ENCODE measurements at places on chromosomes 4 and X. TPM values are rescaled to one million over a fixed set of nuclear protein-coding genes. Genes with fewer than 3 reads are reported as not detected.

SERPINA7 gene
- not detected for total RNA-seq

TEC gene
- total RNA-seq = 0.05 TPM

TMEM255A gene
- total RNA-seq = not detected

- H3K4me3 ChIP-seq = no peak overlapping the region
- no peak overlapping the region for H3K27ac ChIP-seq
These were observed 32.0 kb downstream of the HAND2 start for GRCh38 chr4:173498023-173498422.

DNA sequence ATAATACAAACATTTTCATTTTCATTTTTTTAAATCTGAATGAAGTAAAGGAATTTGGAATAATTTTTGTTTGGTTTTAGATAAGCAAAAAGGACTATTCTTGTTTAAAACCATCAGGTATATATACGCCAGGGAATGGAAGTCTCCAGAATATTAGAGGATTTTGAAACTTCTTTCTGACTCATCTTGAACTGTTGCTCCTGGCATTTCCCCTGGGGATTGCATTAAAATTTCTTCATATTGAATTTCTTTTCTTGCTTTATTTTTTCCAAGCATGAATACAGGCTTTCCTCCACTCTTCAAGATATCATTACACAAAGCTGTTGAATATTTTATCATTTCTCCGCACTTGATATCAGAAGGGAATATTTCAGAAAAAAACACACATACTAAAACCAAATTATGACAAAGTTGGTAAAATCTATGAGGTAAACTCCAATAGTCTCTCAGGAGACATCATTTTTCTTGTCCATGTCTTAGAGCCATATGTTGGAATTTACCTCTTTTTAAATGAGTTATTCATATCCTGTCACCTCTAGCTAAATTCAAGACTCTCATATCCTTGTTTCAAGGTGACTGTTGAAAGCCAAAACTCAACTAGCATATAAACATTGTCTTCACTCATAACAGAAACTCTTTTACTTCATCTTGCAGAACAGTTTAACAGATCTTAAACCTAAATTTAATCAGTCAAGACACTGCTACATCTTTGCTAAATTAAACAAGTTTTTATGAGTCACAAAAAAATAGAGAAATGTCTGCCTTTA is 20.7 kb upstream of the CSN1S1 start:
- no peaks in the 10 kb centered on the region for H3K27me3 ChIP-seq
- DNase-seq = no peak
- H3K27ac ChIP-seq = no peak overlapping the region
- no peak overlapping the region for H3K4me3 ChIP-seq

DNA sequence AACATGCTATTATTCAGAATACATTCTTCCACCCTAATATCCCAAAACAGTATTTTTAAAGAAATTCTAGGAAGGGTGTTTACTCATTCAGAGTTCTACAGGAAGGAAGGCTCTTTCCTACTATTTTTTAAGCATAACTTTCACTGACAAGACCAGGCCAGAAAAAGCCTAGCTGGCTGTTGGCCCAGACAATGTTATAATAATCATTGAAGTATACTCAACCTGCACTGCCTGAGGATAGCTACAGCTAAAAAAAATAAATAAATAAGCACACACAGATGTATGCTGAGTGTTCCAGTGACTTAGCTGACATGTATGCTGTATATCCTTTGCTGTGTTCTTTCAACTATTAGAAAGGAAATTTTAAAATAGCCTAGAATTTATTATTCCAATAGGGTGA is 145.8 kb upstream of the SPRY1 start:
- H3K4me3 ChIP-seq = no peak overlapping the region
- peak; percentile 9 for DNase-seq
- H3K36me3 ChIP-seq = no peaks in the 10 kb centered on the region
- no peaks in the 10 kb centered on the region for H3K27me3 ChIP-seq

DNA sequence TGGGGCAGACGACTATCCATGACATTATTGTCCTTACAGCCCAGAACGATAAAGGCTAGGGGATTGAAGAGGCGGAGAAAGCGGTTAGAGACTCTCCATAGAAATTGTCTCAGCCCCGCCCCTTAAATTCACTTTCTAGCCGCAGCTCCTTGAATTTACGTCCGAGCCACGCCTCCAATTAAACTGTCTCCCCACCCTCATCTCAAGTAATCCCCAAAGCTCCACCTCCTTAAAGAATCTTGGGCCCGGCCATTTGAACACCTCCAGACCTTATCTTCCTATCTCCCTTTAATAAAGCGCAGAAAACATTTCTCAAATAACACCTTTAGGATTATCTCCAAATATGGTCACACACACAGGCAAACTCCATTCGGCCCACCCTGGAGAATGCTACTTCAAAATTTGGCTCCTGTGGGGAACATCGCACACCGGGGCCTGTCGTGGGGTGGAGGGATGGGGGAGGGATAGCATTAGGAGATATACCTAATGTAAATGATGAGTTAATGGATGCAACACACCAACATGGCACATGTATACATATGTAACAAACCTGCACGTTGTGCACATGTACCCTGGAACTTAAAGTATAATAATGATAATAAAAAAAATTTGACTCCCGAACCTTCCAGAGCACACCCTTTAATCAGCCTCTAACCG is 7.2 kb upstream of the MAGIX start:
- H3K27me3 ChIP-seq = no peaks in the 10 kb centered on the region
- H3K4me3 ChIP-seq = peak overlapping the region; percentile 40
- H3K36me3 ChIP-seq = no peaks in the 10 kb centered on the region
- peak overlapping the region; percentile 95 for H3K27ac ChIP-seq

- DNase-seq = no peak
- H3K27me3 ChIP-seq = no peaks in the 10 kb centered on the region
- no peaks in the 10 kb centered on the region for H3K4me1 ChIP-seq
- H3K36me3 ChIP-seq = no peaks in the 10 kb centered on the region
These were observed 9.1 kb downstream of the SERTM2 start for GRCh38 chrX:111520506-111520905.

DNA sequence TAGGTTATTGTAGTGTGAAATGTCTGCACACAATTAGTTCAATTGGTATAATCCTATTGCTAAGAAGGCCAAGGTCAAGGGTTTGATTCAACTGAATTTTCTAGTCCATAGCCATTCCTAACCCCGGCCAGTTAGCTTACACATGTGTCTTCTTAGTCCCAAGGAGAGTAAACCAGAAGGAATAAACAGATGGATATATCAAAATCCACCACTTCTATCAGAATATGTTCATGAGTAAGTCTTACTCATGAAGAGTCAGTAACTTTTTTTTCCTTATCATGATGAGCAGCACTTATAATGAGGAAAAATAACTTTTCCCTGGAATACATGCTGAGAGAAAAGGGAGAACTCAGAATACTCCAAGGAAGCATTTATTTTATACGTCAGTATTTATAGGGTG is 9.5 kb downstream of the HHIP start:
- no peak overlapping the region for H3K27ac ChIP-seq
- H3K27me3 ChIP-seq = no peaks in the 10 kb centered on the region
- H3K36me3 ChIP-seq = no peaks in the 10 kb centered on the region
- no peak for DNase-seq

DNA sequence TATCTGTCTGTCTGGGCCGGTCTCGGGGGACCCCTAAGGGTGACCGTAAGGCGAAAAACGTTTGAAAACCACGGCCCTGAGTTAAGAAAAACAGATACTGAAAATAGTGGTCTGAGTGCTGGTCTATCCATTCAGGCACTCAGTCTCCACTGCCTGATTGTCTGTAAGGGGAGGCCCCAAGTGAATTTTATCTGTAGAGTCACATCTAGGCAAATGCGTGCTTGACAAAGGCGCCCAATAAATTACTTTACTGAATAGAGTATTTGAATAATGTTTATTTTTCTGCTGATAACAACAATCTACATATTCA is 465 bp downstream of the HNRNPH2 start:
- H3K4me3 ChIP-seq = peak overlapping the region; percentile 59
- H3K27me3 ChIP-seq = no peaks in the 10 kb centered on the region
- no peak for DNase-seq

DNA sequence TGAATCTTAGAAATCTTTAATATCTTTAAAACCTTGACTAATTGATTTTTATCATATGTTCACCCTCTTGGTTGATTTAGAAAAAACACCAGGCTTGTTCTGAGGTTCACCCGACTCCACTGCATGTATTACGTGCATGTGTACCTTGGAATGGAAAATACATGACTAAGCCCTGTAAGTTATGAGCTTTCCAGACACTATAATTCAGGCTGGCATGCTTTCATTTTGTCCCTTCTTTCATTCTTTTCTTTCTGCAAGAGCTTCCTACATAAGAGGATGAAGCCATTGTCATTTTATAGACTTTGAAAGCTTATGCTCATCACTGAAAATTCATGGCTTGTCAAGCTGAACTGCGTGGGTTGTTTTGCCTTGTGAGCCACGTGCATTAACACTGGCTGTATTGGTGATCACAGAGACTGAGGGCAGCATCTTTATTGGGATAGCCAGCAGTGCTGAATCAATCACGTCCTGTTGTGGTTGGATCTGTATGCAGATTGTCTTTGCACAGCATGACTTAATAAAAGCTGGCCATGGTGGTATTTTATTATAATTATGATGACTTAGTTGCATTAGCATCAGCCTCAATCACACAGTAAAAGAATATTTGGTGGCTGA is 141.9 kb downstream of the SLIT2 start:
- no peaks in the 10 kb centered on the region for H3K4me1 ChIP-seq
- no peak overlapping the region for H3K27ac ChIP-seq
- no peaks in the 10 kb centered on the region for H3K27me3 ChIP-seq
- no peak overlapping the region for H3K4me3 ChIP-seq
- no peaks in the 10 kb centered on the region for H3K36me3 ChIP-seq

DNA sequence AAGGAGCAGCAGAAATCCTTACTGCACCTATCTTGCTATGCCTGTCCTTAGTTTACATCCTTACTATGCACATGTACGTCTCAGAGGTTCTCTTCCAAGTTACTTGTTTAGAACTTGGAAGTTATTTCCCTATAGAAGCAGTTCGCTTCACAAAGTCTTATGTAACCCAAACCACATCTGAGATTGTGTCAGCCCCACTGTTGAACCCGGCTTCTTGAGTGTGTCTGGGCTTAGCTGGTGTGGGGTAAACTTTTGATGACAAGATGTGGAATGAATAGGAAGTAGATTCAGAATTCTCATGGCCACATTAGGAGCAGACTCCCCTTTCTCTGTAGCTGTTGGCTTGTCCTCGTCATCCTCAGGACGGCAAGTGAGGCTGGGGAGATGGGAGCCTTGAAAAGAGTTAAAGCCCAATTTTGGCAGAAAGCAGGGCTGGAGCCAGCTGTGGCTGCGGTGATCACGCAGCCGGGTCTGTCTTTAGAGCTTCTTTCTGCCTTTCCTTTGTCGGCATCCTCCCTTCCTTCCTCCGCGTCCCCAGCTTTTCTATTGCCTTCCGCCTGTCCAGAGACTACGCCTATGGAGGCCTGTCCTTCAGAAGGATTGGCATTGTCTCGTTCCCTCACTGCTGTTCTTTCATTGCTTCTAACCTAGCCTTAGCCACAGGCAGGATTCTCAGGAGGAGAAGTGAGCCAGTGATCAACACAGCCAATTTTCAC is 23.0 kb upstream of the LIMCH1 start:
- no peak overlapping the region for H3K27ac ChIP-seq
- no peaks in the 10 kb centered on the region for H3K36me3 ChIP-seq
- H3K27me3 ChIP-seq = no peaks in the 10 kb centered on the region
- no peaks in the 10 kb centered on the region for H3K4me1 ChIP-seq
- H3K4me3 ChIP-seq = no peak overlapping the region
- no peak for DNase-seq

GRCh38 chrX:81195712-81196111 is 6.0 kb downstream of the HMGN5 start:
- H3K4me1 ChIP-seq = no peaks in the 10 kb centered on the region
- H3K27ac ChIP-seq = no peak overlapping the region
- no peak overlapping the region for H3K4me3 ChIP-seq
- H3K27me3 ChIP-seq = no peaks in the 10 kb centered on the region

DNA sequence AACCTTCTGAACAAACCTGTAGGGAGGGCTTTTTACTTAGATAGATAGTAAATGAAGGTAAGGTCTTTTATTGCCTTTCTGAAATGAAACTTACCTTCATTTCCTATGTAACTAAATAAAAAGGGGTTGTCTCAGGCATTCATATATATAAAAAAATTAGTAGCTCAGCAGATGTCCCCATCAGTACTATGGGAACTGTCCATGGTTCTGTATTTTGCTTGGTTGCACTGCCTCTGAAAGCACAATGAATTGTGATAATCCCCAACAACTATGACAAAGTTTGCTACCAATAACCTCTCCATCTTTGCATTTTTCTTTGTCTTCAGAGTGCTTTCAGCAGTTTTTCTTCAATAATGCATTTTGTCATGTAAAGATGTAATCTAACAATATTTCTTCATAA is 222.4 kb downstream of the SLIT2 start:
- H3K36me3 ChIP-seq = no peaks in the 10 kb centered on the region
- DNase-seq = peak; percentile 52
- no peak overlapping the region for H3K4me3 ChIP-seq
- no peaks in the 10 kb centered on the region for H3K4me1 ChIP-seq

DNA sequence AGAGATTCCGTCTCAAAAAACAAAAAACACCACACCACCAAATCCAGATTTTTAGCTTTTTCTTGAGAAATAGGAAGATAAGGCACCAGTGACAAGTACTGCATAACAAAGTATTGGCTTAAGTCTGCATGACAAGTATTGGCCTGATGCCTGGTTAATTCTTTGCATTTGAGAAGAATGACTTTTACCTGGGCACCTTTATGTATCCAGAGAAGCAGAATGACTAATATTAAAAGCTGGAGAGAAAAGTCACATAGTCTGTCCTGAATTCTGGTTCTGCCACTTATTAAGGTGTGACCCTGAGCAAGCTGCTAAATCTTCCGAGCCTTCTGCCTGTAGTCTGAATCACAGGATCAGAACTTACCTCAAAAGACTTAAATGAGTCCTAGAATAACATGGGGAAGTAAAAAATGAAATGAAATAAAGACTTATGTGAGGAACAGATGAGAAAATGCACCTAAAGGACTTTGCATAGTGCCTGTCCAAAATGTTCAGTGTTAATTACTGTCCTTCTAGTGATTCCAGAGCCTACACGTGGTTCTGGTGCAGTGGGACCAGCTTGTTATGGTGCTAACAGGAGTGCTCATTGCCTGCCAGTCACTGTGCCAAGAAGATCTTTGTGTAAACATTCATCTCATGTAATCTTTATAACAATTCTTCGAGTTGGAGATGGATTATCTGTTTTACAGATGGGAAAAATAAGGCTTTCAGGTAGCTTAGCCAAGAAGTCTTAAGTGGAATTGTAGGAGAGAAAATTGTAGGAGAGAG is 31.6 kb downstream of the UGDH start:
- no peak overlapping the region for H3K27ac ChIP-seq
- H3K4me1 ChIP-seq = no peaks in the 10 kb centered on the region
- peaks cover 5% of the 10 kb centered on the region for H3K36me3 ChIP-seq
- no peaks in the 10 kb centered on the region for H3K27me3 ChIP-seq
- H3K4me3 ChIP-seq = no peak overlapping the region

Measured in SJSA1 (cell line).